Activated CD8-positive, alpha-beta memory T cell treated with anti-CD3 and anti-CD28 coated beads for 4 hours (primary cell): ENCODE measurements at places on chromosomes 4 and X.

DNA sequence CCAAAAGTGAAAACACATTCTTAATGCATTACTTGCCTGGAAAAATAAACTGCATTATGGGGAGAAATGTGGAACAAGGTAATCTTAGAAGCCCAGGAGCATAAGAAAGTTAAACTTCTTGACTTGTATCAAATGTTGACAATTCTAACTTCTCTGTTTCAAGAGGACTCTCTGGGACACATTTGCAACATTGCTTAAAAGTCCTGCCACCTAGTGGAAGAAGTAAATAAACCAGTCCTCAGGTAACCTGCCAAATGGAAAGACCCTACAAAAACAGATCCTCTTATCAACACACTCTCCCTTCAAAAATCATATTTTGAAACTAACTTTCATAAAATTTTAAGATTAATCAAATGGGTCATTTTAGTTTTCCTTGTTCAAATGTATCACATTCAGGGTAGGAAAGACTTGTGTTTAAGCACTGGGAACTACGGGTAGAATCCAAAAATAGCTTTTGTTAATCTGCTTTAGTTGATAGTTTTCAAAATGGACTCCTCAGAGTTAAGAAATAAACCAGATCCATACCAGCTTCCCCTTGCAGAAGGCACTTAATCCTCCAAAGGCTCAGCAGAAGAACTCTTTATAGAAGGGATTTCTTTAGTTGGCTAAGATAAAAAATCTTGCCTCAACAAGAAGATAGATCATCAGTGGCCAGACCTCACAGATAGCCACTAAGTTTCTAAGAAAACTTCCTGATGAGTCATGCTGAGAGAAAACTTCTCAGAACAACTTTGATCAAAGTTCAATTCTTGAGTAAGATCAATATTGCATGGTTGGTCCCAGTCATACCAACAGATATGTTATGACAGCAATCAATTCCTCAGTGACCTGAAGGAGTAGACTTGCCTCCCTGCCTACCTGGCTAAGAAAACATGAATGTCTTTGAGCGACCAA is 141.7 kb downstream of the HHIP start:
- DNase-seq = no peak

- DNase-seq = no peak
Observed at GRCh38 chr4:185592845-185593488, 57.7 kb upstream of the PDLIM3 start.

DNA sequence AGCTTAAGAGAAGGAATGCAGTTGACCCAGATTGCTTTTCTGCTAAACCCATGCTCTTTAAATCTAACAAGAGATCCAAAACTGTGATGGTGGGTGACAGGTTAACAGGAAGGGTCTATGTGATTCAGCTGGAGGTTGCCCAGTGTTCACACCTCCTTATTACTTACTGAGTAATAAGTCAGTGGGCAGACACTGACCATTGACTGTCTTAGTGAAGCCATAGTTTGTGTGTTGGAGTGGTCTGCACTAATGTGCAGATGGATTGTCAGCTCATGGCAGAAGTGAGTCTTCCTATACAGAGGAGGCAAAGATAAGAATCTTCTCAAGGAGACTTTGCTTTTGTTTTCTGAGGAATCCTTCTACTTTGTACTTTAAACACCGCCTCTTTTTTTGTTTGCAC is 15.2 kb upstream of the RUFY3 start:
- no peak for DNase-seq

DNA sequence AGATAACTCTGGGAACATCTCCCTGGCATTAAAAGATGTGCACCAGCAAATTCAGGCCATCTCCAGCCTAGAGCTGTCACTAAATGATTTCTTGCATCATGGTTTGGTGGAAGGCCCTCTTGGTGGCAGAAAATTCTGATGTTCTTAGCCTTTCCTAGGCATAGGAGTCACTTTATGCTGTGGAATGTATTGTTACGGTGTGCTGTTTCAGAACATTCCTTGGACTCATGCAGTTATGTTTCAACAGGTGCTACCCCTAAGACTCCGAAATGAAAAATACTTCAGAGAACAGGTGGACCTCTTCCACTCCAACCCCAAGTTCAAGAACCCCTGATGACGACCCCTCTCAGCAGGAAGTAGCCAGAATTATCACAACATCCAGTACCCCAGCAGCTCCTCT is 20.3 kb upstream of the PAPSS1 start:
- DNase-seq = no peak

GRCh38 chr4:47510506-47511143 is 25.6 kb downstream of the ATP10D start:
- DNase-seq = no peak

GRCh38 chr4:132065940-132066495 is 1083.1 kb upstream of the PCDH10 start:
- no peak for DNase-seq

DNA sequence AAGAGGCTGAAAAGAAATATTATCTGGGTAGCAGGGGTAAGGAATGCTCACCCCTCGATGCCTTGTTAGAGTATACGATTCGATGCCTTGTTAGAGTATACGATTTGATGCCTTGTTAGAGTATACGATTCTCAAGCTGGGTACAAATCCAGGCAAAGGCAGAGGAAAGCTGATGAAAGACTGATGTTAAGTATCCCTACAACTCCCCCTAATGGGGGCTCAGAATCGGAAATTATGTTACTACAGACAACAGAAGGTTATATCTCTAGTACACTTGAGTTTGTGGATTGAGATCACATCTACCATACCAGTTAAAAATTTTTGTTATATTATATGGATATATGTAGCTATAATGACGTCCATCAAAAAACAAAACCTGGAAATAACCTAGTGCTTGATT is 4.8 kb downstream of the LRRC66 start:
- no peak for DNase-seq

DNA sequence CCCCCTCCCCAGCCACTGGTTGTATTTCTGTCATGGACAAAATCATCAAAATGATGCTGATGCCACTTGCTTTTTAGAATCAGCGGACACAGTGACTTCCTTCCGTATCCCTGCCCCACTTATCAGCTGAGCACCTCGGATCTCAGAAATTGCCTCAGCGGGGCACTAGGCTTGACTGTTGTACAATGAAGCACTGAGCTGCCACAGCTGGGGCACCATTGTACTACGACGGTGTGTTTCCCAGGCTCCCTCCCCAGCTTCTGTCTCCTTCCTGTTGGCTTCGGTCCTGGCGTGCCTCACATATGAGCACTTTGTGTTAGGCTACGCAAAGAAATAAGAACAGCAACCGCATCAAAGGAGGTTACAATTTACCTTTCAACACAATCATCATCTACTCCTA is 82.4 kb downstream of the F11 start:
- no peak for DNase-seq

DNA sequence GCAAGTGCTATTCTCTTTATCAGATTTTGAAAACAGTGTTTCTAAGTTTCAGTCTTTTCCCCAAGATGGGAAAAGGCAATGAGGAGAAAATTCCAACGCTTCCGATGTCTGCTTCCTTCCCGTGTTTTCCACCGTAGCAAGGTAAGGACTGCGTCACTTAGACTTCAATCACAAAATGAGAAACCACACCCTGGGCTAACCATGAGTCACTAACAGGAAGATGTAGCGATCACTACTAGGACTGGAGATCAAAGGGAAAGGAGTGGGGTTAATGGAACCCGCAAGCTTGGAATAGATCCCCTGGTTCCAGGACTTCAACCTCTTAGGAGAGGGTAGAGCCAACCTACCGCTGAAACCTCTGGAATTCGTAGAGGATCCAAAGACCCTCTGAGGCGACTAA is 250.7 kb upstream of the ZFP42 start:
- DNase-seq = no peak

DNA sequence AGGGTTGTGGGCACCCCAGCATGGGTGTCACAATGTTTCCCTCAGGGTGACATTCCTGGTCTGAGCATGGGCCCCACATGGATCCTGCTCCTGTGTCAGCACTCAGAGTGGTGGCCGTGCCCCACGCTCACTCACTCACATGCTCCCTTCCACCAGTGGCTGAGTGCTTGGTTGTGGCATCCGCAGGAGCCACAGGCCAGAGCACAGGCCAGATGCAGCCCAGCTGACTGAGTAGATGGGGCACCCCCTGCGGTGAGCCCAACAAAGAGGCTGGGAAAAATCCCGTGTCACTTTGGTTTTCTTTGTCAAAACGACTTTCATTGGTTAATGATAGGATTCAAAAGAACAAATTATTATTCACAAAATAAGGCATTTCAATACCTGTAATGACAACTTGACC is 204.6 kb upstream of the ANXA10 start:
- no peak for DNase-seq

- DNase-seq = no peak
Observed at GRCh38 chrX:67563469-67564448, 19.9 kb downstream of the AR start.

- peak; percentile 8 for DNase-seq
Observed at GRCh38 chrX:43656005-43656494, at the start of gene MAOA. Gene MAOA (plus strand): TSS chrX:43656299. CDS start chrX:43656342, 43 bp downstream.

- DNase-seq = no peak
Observed at GRCh38 chr4:180949424-180950213, 1293.6 kb upstream of the TENM3 start.

DNA sequence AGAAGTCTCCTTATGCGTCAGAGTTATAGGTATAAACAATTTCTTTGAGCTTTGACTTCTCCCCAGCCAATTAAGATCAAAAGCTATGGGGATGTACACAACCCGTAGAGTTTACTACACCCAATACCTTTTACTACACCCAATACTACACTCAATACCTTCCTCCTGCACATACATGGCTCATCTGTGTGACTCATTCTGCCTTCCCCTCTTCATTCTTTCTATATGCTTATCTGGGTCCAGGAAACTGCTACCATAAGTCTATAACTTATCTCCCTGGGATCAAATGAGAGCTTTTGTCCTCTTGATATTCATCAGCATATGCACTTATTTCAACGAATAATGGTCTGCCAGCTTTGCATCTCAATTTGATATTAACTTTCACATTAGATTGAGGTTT is 28.2 kb downstream of the ANKRD50 start:
- DNase-seq = no peak

- no peak for DNase-seq
Observed at GRCh38 chr4:15605537-15605936, 49.6 kb downstream of the FBXL5 start.

GRCh38 chr4:175884048-175884447 is 72.0 kb upstream of the GPM6A start:
- DNase-seq = no peak

DNA sequence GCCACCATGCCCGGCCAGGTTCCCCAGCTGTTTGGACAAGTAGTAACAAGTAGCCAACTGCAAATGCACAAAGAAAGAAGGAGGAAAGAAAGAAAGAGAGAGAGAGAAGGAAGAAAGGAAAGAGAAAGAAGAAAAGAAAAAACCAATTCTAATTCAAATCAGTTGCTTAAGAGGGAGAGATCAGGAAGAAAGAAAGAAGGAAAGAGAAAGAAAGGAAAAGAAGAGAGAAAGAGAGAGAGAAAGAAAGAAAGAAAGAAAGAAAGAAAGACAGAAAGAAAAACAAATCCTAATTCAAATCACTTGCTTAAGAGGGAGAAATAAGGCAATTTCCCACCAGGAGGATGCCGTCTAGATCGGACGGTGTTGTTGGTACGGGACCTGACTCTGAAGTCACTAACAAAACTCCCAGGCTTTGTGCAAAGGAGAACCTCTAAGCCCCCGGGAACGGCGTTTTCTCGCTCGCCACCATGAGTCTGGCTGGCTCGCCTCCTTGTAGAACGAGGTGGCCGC is 95.5 kb upstream of the PPP2R3B start:
- DNase-seq = no peak

DNA sequence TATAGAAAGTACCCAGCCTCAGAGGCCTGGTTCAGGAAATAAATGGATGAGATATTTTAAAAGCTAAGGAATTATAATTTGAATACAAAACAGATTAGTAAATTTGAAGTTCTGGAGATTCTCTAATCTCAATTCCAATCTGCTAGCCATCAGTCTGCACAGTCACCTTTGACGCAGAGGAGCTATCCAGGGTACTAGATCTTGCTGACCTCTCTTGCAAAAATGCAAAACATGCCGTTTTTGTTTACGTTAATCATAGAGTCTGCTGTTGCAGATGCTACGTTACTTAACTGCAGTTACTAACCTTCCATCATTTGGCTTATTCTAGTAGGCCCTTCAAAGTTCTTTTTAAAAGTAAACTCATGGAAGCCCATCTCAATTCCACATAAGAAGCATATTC is 10.4 kb downstream of the CCSER1 start:
- DNase-seq = no peak

DNA sequence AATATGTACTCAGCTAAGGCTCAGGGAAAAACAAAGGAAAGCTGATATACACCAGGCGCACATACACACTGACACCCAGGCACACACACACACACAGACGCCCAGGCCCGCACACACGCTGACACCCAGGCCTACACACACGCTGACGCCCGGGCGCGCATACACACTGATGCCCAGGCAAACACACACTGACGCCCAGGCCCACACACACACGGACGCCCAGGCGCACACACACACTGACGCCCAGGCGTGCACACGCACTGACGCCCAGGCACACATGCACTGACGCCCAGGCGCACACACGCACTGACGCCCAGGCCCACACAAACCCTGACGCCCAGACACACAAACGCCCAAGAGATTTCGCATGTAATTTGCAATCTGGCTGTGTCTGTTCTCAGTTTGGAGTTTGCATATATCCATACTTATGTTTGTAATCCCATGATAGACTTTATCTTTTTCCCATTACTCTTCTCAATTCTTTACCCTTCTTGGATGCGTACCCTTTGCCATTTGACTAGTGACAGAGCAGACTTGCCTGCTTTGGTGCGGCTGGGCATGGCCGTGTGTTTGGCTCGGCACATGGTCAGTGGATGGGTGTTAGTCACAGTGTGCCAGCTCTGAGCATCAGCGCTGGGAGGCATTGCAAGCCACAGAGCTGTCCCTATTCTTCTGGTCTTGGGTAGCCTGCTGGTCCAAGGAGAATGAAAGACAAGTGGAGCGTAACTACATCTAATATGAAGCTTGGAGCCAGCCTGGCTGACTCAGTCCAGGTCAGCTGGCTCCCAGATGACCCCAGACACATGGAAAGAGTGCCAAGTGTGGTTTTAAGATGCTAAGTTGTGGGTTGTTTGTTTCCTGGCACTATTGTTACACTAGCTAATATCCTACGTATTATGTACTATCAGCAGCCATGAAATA is 632.4 kb upstream of the ZFP42 start:
- no peak for DNase-seq

DNA sequence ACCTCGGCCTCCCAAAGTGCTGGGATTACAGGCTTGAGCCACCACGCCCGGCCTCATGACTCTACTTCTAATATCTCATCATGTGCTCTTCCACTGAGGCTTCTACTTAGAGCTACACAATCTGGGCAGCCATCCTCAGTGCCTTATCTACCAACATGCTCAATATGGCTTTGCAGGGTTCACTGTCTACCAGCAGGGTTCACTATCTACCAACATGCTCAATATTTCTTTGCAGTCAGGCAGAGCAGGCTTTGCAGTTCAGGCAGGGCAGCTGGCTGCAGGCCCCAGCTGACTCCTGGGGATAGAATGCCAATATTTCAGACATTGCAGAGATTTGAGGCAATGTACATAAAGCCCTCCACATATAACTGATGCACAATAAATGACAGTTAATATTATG is 47.5 kb downstream of the PKD2 start:
- no peak for DNase-seq

GRCh38 chrX:152025656-152026440 is 51.4 kb upstream of the GABRE start:
- no peak for DNase-seq
